ENCODE measurements at places on chromosomes 7 and 10.

GRCh38 chr10:110827410-110827809 is 44.3 kb upstream of the PDCD4 start:
- DNase-seq = no peak

- no peak for DNase-seq
Observed at GRCh38 chr7:151076863-151077704, 3.5 kb downstream of the FASTK start.

- DNase-seq = no peak
Observed at GRCh38 chr7:115561335-115562110, 469.0 kb downstream of the TFEC start.

DNA sequence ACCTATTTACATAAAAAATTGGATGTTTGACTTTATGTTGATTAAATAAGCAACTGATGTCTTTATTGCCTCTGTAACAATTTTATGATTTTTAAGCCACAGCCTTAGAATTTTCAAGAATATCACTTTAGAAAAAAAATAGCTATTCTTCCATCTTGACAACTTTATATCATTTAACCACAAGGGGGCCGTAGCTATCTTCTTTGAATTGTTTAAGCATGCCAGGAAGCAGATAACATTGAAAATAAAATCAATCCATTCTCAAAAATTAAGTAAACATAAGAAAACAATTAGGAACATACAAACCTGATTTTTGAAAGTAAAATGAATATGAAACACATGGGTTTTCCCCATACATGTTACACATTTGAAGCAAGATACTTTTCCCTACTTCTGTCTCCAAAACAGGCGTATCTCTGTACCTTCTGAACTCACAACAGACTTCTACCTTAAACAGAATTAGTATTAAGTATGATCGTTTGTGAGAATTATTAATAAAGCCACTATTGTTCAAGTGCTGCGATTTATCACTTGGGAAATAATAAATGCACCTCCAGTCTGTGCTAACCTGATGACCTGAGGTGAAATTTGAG is 209.0 kb downstream of the CACNA2D1 start:
- DNase-seq = peak; percentile 85

DNA sequence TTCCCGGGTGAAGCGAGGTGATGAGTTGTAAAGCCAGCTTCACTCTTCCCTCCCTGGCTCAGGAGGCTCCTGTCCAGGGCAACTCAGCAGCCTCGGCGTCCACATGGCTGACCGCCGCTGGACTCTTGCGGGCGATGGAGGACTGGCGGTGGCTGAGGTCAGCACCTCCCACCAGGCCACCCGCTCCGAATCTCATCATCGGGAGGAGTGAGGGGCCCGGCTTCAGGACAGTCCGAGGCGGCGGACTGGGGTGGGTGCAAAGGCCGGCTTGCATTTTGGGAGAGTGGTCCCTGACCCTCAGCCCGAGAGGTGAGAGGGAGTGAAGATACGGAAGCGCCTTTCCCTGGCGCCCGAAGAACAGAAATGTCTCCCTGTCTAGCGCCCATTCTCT is 759 bp downstream of the DNAJB12 start:
- no peak for DNase-seq

DNA sequence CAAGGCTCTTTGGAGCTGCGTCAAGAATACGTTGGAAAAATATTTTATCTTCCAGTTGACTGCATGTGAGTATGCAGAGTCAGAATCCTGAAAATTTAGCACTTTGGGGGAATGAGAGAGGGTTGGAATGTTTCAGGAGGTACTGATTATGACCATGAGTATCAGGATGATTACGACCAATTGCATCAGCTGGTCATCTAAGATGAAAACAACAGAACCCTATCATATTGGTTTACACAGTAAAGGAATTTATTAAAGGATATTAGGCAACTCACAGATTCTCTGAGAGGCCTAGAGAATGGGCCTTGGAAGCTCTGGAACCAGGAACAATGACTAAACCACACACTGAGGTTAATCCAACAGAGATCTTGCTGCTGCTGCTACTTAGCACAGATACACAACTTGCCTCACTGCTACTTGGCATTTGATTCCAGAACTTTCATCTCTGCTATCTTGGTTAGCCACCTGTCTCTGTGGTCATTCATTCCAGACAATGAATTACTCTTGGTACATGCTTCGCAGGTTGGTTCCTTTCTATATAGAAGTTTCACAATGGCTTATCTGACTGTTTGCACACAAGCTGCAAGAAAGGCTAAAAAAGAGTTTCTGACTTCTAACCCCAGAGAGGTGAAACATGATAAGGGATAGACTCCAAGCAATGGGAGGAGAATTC is 68.0 kb upstream of the CTTNBP2 start:
- DNase-seq = no peak
